ENCODE measurements at places on chromosomes 12 and 14.

DNA sequence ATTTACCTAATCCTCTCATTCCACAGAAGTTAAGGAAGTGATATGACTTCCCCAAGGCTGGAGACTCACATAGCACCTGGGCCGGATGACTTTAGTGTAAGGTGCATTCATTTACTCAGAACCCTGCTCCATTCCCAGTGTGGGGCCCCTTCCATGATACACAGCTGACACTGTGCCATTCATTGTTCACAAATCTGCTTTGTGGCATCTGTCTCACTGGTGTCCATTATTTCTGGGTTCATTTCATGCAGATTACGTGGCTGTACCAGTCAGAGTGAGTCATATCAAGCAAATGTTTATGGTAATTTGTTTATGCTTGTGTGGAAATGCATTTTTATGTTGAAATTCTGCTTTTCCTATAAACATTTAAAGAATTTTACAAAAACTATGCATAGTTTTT, 5.2 kb downstream of the ANO4 start:
- no peak for DNase-seq

GRCh38 chr12:46811185-46811584, 14.6 kb downstream of the SLC38A4 start:
- no peak for DNase-seq

DNA sequence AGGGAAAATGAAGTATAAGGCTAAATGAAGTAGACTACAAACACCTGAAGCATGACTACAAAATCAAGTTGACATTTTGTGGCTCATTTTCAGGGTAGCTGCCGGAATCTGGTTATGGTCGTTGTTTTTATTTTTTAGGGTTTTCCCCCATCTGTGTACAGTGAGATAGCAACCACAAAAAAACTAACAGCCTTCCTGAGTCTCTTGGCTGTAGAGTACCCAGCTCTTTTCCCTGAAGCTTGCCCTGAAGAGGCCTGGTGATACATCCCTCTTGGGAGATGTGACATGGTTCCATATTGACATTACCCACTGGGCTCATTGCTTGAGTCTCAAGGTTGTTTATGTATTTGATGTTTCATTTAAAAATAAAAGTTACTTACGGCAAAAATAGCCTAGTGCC, 424.0 kb downstream of the ZFP36L1 start:
- no peak for DNase-seq

GRCh38 chr14:52434955-52435354, 117.3 kb downstream of the TXNDC16 start:
- no peak for DNase-seq

DNA sequence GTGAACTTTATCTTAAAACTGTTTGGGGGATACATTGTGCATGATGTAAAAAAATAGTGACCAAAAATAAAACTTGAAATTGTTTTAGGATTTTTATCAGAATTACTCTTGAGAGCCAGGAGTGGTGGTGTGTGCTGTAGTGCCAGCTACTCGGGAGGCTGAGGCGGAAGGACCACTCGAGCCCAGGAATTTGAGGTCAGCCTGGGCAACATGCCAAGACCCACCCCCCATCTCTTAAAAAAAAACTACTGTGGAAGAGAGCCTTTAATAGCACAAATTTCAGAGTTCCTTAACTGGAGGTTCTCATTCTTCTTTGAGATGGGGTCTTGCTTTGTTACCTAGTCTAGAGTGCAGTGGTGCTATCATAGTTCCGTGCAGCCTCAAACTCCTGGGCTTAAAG, 21.5 kb downstream of the CPSF2 start:
- DNase-seq: no peak

- DNase-seq: no peak
Measured at GRCh38 chr14:29865299-29865698, 62.3 kb downstream of the PRKD1 start.

- DNase-seq: no peak
Measured at GRCh38 chr14:68506645-68507419, 286.0 kb downstream of the ZFP36L1 start.

DNA sequence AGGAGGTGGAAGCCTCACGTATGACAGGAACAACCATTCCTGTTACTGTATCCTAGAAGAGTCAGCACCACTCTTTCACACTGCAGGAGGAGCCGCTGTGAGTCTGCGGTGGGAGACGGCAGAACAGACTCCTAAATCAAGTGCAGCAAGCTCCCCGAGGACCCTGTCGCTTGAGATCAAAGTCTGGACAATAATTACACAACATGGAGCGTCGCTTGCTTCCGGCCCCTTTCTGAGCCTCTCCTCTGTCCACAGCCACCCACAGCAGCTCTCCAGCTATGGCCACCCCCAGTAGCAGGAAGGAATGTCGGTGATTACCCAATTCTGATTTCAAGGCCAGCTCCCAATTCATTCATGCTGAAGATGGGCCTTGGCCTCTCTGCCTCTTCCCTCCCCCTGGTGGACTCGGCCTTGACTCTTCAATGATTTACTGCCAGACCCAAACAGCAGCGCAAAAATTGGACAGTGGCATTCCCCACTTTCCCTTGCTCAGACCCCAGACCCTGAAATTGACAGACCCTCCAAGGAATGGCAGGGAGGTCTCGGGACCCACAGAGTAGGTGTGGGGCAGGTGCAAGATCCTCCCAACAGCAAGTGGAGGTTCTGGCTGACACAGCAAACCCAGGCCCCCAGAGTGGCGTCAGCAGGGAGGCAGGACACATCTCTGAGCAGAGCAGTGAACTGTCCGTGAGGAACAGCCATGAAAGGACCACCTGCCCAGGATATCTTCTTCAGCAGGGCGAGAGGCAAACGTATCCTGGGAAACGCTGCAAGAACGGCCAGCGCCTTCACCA, 272.7 kb upstream of the DIO3 start:
- no peak for DNase-seq

DNA sequence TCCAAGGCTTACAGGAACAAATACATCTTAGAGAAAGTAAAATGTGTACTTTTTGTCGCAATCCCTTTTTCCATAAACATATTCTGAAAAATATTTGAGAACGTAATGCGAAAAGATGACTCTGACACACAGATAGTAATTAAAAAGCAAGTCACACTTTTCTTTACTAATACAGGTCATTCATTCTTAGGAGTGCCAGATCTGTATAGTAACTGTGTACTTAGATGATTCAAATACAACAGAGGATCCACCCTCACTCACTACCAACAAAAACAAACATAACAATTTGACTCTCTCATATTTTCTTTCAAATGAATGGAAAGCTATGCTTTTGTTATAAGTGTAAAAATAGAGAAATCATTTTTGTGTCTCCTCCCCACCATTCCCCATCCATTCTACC, 795.4 kb downstream of the SLC6A15 start:
- no peak for DNase-seq

DNA sequence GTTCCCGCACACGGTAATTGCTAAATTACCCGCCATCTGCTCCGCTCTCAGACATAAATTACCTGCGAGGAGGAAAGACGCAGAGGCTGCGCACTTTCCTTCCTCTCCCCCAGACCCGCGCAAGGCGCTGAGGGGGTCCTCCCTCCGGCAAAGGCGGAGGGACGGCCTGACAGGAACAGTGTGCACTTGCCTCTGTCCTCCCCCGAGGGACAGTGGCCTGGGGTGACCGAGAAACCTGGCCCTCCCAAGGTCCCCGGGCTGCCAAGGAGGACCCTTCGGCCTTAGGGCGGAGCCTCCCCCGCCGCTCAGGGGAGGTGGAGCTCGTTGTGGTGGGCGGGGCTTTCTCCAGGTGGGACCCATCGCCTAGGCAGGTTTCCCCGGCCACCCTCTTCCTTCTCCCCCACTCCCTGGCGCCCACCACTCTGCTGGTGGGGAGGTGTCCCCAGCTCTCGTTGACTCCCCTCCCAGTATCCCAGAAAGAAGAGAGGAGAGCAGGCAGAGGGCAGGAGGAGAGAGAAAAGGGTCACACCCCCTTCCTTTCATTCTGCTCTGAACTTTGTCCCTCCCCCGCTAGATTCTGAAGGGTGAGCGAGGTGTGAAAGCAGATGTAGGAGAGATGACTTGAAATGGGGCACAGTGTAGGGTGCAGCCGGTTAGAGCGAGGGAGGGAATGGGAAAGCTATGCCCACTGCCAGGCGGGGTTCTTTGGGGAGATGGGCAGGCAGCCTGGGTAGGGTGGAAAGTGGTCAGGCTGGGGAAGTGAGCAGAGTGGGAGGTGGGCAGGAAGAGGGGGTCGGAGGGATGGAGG, 11.4 kb upstream of the CALCOCO1 start:
- DNase-seq: no peak

DNA sequence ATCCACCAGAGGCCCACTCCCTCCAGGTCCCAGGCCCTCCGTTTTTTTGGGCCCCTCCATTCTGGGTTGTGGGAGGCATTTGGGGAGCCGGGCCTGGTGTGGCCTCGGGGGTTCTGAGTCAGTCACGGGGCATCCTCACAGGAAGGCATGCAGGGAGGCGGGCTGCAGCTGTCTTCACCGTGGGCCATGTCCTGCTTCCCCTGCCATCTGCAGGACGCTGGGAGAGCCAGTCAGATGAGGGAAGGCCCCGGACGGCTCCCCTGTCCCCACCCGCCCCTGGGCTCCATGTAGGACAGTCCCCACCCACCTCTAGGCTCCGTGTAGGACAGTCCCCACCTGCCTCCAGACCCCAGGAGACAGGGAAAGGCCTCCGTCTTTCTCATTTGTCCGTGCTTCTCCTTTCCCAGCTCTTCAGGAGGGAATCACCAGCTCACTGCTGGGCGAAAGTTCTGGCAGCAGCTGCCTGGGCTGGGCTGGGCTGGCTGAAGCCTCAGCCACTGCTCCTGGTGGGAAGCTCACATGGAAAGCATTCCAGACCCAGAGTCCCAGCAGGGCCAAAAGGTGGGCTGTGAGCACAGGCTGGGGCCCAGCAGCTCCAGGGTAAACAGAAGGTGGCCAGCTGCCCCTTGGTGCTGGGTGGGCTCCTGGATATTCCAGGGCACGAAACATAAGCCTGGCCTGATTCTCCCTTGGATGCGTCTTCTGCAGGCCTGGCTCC, 217.8 kb downstream of the KIF26A start:
- no peak for DNase-seq

DNA sequence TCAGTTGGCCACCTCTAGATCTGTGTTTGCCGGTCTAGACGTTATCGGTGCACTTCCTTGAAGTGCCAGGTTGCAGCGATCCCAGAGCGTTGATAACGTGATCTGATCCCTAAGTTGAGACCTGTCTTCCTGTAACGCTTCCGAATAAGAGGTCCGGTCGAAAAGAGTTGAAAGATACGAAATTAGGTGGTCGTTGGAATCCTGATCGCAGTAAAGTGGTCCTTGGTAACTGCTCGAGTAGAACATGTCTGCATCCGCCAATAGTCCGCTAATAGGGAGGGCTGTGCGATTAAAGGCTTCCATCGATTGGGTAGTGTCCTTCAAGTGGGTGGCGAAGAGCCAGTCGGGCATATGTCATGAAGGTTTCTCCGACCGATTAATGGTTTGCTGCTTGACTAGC, 2.7 kb downstream of the SRSF5 start:
- no peak for DNase-seq

DNA sequence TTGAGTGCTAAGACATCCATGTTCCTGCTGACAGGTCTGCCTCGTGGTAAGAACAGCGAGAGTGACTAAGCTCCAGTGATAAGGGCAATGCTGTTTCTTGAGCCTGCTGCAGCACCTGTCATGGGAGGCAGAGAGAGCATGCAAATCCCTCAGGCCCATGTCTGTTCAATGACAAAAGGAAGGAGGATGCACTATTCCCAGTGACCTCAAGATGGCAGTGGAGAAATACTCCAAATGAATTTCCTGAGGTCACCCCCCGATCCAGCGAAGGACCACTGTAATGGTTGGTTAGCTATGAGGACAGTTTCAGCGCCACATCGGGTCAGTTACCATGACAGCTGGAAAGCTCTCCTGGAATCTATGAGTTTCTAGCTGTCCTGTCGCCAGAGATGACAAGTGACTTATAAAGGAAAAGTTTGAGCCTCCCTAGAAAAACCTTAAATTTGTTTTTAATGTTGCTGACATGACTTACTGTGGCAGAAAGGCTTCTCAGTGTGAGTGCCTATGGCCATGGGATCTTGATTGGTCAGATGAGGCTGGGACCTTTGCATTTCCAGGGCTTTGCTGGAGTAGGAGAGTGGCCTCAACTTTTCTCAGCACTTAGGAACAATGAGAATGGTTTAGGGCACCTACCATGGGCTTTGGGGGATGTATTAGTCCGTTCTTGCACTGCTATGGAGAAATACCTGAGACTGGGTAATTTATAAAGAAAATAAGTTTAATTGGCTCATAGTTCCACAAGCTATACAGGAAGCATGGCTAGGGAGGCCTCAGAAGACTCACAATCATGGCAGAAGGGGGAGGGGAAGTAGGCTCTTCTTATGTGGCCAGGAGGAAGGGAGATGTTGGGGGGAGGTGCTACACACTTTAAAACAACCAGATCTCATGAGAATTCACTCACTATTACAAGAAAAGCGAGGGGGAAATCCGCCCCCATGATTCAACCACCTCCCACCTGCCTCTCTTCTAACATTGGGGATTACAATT, 88.0 kb upstream of the TMEM260 start:
- DNase-seq: peak; percentile 54
